ENCODE measurements at places on chromosomes 1 and 21. TPM values are rescaled to one million over a fixed set of nuclear protein-coding genes. Genes with fewer than 3 reads are reported as not detected.

DNA sequence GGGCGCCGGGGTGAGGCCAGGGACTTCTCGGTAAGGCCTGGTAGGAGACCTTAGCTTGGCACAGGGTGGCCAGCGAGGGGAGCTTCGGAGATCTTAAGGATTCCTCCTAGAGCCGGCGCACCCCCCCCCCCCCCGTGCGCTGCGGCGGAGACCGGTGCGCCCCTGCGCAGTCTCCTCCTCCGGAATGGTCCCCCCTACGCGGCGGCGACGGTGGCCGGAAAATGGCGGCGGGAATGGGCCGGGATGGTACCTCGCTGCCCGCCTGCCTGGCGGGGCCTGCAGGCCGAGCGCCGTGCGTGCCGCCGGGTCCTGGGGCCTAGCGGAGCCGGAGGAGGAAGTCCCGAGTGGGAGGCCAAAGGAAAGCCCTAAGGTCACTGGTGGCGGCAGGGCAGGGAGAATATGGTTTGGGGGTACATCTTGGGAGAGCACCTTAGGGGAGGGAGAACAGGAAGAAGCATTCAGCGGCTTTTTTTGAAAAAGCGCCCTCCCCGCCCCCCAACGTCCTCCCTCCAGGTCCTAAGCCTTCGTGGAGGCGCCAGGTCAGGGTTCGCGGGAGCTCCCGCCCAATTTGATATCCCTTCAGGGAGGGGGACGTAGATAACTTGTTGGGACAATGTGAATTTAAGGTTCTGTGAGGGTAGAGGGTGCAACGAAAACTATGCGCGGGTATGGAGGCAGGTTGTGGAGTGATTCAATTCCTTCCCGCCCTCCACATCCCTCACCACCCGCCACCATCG is 429 bp downstream of the SRRM1 start:
- peak; percentile 65 for DNase-seq

Gene PYCR2
- 106 TPM for total RNA-seq

DNA sequence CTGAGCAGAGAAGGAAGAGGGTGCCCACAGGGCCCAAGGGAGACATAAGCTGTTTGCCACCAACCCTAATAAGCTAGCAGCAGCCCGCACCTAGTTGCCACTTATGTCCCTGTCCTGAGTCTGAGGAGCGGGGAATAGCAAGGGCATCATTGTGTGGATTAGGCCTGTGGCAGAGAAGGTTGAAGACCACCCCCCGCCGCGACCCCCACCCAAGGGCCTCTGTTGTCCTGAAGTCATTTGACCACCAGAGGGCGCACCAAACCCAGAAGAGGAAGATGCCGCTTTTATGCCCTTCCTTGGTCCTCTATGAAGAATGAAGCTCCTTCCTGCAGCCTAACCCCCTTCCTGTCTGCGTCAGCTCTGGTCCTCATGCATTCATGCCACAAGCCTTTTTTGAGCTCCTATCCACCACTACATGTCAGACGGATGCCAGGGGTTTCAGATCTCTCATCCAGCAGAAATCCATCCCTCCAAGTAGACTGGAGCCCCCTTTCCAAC is 16.6 kb downstream of the RHBG start:
- DNase-seq = peak; percentile 84

Gene FLG
- not detected for total RNA-seq

GRCh38 chr1:166630369-166630768 is 208.9 kb upstream of the POGK start:
- DNase-seq = no peak

DNA sequence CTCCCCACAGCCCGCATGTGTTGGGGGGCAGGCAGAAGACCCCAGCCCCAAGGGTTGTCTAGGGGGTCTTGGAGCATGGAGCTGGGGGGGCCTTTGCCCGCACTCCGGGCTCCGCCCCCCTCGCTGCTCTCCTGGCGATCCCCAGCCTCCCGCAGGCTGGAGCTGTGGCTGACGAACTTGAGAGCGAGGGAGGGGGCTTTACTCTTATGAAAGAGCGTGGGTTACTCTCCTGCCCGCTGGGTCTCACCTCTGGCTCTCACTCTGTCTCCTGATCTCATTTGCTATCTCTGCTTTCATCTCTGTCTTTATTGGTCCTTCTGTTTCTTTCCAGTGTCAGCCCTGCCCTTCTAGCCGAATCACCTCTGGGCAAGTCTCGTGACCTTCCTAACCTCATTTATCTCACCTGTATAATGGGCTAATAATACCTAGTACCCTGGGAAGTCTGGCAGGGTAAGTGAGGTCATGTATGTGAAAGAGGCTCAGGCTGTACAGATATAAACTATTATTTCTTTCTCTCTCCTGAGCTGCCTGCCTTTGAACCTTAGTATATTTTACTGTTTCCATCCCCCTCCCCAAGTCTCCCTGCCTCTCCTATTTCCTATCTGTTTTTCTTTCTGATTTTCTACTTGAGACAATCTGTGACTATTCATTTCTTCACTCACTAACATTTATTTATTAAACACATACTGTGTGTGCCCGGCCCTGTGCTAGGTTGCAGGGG is 731 bp downstream of the EFNA4 start:
- DNase-seq = no peak

Gene NCAM2
- total RNA-seq = not detected

Gene FCGR1A
- 0.70 TPM for total RNA-seq

DNA sequence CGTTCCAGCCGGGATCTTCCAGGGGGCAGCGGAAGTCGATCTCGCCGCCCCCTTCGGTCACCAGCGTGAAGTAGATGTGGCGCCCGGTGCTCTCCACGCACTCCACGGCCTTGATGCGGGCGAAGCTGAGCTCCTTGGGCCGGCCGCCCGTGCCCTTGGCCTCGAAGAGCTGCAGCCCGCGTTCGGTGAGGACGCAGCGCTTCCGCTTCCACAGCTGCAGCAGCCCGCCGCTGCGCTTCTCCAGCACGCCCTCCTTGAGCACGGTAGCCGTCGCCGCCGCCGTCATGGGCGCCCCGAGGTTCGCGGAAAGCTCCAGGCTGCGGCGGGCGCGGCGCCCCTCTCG is 516 bp downstream of the PHLDA3 start:
- DNase-seq = peak; percentile 45

- DNase-seq = no peak
These were observed 2.6 kb upstream of the FCRLB start for GRCh38 chr1:161718559-161719324.

DNA sequence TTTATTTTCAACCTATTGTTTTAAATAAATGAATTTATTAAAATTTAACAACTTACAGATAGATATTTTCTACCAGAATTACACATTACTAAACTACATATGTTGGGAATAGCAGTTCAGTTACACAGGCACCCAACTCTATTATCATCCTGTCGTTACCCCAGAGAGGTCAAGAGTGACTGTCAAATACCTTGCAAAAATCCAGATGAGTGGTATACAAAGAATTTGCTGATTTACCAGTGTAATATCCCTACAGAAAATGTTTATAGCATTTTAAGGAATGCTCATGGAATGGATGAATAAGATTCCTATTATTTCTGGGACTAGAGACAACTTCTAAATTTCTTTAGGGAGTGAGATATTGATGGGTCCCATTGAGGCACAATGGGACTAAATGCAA is 300.7 kb upstream of the RGS18 start:
- DNase-seq = no peak

- DNase-seq = no peak
These were observed 10.3 kb upstream of the ERMAP start for GRCh38 chr1:42806593-42806992.

Gene ZNF697
- total RNA-seq = 0.06 TPM

Gene CNR2
- total RNA-seq = 0.14 TPM

DNA sequence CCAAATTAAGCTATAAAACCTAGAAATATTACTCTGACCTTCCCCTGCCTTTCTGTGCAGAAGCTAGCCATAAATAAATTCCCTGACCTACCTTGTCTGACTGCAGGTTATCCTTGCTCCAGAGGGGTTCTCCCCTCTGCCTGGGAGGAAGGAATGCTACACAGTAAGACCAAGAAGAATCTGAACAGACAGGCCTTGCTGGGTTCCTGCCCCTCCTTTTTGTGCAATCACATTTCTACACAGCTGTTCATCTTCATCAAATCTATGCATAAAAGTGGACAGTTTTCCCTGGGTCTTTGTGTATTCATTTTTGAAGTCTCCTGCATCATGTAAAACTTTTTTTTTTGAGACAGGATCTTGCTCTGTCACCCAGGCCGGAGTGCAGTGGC is 50.6 kb downstream of the DNTTIP2 start:
- DNase-seq = no peak

Gene AIRE
- total RNA-seq = 0.33 TPM

DNA sequence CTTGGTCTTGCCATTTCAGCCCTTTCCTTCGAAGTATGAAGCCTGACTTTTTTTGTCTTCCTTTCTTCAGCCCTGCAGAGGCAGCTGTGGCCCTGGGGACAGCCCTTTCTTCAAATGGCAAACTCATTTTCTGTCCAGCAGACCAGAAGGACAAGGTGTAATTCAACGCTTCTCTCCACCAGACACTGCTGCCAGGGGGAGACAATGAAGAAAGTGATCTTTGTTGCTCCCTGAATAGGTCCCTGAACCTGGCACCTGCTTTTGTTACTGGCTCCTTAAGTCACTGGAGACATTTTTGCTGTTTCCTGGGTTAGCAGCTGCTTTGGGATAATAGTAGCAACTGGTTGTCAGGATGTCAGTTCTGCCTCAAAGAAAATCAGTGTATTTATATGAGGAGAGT is 50.8 kb upstream of the MACF1 start:
- no peak for DNase-seq

Gene BCAN
- 0.07 TPM for total RNA-seq

- no peak for DNase-seq
These were observed 1583.9 kb downstream of the MRPL39 start for GRCh38 chr21:24023402-24023801.

DNA sequence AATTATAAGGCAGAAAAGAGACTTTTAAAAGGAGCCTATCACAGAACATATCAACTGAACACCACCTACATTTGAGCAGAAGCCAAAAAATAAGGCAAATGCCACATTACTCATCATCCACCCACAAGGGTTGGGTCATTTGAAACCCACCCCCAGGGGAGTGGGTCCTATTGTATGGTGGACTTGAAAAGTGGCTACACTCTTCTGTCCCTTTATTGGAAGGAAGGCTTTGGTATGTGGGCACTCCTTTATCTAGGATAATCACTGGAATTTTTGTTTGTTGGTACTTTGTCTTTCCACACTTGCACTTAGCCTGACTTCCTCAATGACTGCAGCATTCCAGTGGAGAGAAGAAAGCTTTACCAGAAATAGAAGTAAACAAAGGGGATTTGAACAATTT is 157.2 kb upstream of the COL11A1 start:
- DNase-seq = no peak

GRCh38 chr1:8889925-8890785 is 11.7 kb upstream of the ENO1 start:
- DNase-seq = no peak

GRCh38 chr1:229114850-229115365 is 156.0 kb upstream of the RAB4A start:
- DNase-seq = no peak

Gene RGS8
- not detected for total RNA-seq

- DNase-seq = peak; percentile 55
These were observed 1.3 kb downstream of the USP24 start for GRCh38 chr1:55213885-55214211.

Gene AIM2
- 17.3 TPM for total RNA-seq

Gene TRIM67
- total RNA-seq = not detected

Gene PHTF1
- total RNA-seq = 27.8 TPM

DNA sequence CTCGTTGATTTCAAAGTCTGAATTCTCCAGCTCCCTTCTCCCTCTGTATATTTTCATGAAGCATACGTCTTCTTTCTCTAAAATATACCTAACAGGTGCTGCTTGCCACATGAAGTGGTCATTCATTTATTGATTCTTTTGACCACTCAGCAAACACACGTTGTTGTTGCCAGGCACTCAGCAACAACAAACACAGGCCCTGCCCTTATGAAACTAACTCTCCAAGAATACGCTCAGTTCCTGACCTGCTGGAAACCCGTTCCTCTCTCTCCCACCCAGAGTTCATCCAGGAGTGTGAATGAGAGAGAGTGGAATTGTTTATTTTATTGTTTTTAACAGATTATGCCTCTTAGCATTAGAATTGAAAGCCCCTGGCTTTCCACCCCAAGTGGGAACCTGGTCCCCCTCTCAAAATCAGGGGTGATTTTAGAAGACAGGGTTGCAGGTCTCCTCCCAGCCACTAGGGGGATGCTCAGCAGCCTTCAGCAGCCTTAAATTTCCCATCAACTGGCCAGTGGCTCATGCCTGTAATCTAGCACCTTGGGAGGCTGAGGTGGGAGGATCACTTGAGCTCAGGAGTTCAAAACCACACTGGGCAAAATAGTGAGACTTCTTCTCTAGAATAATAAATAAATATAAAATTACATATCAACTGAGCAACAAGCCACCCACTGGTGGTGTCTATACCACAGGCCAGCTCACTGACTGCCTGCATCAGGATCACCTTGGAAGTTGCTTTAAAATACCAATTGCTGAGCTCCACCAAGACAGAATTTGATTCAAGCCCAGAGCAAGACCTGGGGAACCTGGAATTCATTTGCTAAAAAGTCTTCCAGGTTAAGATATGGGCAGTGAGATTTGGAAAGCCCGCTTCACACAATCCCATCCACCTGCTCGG is 181.0 kb upstream of the KLHDC7A start:
- no peak for DNase-seq

GRCh38 chr1:25769625-25770383 is 30.2 kb upstream of the SELENON start:
- no peak for DNase-seq

GRCh38 chr1:38061883-38062328 is 15.3 kb upstream of the POU3F1 start:
- DNase-seq = no peak

Gene LCE2B
- total RNA-seq = not detected

DNA sequence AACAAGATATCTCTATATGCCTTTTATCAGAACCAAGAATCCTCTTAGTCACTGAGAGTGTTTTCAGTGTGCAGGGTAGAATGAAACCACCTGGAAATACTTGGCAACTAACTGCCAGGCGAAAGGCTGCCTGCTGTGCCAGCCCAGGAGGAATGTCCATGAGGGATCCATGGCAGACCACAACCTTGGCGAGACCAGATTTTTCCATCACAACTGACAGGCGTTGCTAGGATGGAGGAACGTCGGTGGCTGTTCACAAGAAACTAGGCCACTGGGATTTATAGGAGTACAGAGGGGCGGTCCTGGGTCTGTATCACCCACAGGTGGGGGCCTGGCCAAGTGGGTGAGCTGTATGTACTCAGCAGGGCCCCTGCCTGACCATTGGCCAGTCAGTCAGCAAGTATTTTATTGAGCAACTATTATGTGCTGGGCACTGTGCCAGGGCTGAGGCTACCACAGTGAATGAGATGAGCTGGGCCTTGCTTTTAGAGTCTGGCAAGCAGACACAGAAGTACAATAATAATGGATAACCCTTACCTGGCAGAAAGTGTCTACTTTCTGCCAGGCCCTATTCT is 199.4 kb downstream of the FOXD2 start:
- DNase-seq = no peak

- DNase-seq = no peak
These were observed 322.6 kb downstream of the SMYD3 start for GRCh38 chr1:246184503-246184902.

GRCh38 chr1:182726912-182727311 is 42.5 kb upstream of the RGS8 start:
- DNase-seq = no peak

Gene KRTAP11-1
- total RNA-seq = not detected
